Right lung (tissue), 10 donors: ENCODE measurements at places on chromosomes 2 and 18. TPM values are rescaled to one million over a fixed set of nuclear protein-coding genes. Genes with fewer than 3 reads are reported as not detected.

DNA sequence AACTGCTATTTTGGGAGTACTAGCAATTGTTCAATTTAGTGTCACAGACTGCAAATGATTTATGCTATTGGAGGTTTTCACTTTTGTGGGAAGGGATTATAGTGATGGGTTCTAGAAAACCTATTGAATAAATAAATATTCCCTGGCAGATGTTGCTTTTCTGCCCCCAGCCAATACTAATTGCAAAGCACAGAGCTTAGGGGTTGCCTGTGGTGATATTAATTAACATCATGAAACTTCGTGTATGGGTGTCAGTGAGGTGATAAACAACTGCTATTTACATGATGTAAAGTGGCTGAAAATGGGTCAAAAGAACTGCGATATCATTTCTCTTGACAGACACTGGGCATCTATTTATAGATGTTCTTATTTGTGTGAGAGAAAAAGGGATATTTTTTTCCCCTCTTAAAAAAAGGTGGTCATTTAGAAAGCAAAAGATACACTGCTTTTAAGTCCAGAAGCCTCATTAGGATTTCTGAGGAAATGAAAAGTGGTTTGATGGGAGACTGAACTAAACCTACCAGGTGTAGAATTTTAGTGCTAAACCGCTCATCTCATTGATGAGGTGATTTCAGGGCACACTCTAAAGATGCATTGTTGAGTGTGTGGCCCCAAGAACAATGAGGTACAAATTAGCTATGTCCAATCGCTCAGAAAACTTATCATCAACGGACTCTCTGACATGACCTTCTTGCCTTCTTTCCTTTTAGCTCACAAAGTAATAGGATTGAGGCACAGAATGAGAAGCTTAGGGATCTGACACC lies 116.7 kb upstream of the CHST9 start:
- no peak for DNase-seq

DNA sequence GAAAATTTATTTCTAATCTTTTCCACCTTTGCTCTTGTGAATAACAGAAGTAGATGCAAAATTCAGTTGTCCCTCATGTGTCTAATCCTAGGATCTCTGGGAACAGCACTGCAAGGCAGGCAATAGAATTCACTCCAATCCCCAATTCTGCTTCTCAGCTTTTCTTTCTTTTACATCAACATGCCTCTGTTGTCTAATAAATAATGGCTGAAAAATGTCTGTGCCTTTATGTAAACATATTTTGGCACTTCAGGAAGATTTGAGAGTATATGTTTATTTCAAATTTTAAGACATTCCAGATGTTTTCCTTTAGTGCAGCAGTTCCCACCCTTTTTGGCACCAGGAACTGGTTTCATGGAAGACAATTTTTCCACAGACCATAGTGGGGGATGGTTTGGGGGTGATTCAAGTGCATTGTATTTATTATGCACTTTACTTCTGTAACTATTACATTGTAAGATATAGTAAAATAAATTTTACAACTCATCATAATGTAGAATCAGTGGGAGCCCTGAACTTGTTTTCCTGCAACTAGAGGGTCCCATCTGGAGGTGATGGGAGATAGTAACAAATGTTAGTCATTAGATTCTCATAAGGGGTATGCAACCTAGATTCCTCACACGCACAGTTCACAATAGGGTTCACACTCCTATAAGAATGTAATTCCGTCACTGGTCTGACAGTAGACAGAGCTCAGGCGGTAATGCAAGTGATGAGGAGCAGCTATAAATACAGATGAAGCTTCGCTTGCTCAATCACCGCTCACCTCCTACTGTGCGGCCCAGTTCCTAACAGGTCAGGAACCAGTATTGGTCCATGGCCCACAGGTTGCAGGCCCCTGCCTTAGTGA lies 590.3 kb upstream of the CNTNAP5 start:
- peak; percentile 86 for DNase-seq

The TXNDC2 gene
- 0.14 TPM for polyA plus RNA-seq

The IWS1 gene
- 66.0 TPM for polyA plus RNA-seq
